ENCODE measurements at places on chromosomes 16 and 17. TPM values are rescaled to one million over a fixed set of nuclear protein-coding genes. Genes with fewer than 3 reads are reported as not detected.
A peak's percentile ranks its signal among the peaks of the same experiment; 100 is the strongest.

- DNase-seq: no peak
Observed at GRCh38 chr16:7206469-7206868, 126.2 kb upstream of the RBFOX1 start.

- DNase-seq: no peak
Observed at GRCh38 chr16:30603945-30604315, 6.3 kb downstream of the ZNF689 start.

- no peak for DNase-seq
Observed at GRCh38 chr16:16578701-16579100, 199.8 kb downstream of the NPIPA7 start.

GRCh38 chr17:80408872-80409271 is 6.1 kb upstream of the ENDOV start:
- no peak for DNase-seq

- DNase-seq: no peak
Observed at GRCh38 chr16:66337463-66338188, 28.9 kb upstream of the CDH5 start.

- DNase-seq: no peak
Observed at GRCh38 chr16:50617646-50618184, 63.4 kb downstream of the SNX20 start.

Gene CLEC10A
- total RNA-seq: not detected

Gene GPR142
- 0.28 TPM for total RNA-seq

Gene SPECC1
- total RNA-seq: 6.4 TPM

- DNase-seq: no peak
Observed at GRCh38 chr17:44002141-44002848, 2.1 kb upstream of the NAGS start.

Gene JPH3
- not detected for total RNA-seq

GRCh38 chr17:63381101-63381729 is 64.9 kb downstream of the CYB561 start:
- DNase-seq: no peak

- peak; percentile 78 for DNase-seq
Observed at GRCh38 chr17:78113804-78114785, 14.5 kb downstream of the TMC6 start.

Gene OTOA
- total RNA-seq: not detected

Gene OR1A1
- total RNA-seq: not detected

DNA sequence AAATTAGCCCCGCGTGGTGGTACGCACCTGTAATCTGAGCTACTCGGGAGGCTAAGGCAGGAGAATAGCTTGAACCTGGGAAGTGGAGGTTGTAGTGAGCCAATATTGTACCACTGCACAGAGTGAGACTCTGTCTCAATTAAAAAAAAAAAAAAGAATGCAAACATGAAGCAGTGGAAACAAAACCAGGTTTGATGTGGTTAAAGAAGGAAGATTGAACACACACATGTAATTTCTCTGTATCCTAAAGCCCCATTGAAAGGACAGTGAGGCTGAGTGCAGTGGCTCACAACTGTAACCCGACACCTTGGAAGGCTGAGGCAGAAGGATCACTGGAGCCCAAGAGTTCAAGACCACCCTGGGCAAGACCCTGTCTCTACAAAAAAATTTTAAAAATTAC is 26.5 kb upstream of the SBK1 start:
- no peak for DNase-seq

Gene DOC2B
- 0.98 TPM for total RNA-seq

DNA sequence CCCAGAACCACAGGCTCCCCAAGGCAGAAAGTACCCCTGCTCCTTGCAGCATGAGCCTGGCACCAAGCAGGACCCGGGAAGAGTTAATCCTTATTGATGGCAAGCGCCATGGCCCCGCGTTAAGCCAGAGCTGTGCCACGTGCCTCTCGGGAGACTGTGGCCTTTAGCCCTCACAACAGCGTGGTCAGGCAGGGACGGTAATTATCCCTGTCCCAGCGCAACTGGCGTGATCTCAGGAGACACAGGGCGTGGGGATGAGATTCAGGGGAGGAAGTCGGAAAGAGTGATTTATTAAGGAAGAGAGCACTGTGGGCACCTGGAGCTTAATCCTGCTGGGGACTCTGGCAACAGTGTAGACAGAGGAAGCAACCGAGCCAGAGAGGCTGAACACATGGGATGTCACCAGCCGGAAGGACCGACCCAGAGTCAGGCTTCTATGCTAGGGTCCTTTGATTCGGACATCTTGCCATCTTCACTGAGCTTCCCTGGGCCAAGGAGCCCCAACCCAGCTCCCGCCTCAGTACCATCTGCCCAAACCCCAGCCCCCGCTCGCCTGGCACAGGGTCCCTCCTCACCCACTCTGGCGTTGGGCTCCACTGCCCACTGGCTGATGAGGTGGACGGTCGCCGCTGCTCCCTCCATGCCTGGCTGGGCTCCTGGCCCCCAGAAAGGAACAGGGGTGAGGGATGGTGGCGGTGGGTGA is 16.9 kb downstream of the OTOP3 start:
- no peak for DNase-seq

DNA sequence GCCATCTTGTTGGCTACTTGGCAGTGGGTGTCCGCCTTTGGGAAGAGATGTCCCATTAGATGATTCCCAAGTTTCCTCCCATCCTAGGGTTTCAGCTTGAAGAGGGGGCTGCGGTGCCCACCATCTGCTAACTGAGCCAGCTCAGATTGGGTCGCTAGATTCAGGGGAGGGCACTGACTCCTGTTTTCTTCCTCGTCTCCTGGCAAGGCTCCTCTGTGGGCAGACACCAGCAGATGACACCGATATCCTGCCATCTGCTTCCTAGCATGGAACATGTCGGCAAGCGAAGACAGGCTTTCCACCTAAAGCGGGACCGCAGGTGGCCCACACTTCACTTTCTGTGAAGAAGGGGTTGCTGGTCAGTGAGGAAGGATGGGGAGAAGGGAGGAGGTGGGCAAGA is 27.3 kb downstream of the C17orf75 start:
- no peak for DNase-seq

GRCh38 chr16:4746991-4747574 is 12.7 kb downstream of the DNAAF8 start:
- DNase-seq: no peak

- DNase-seq: no peak
Observed at GRCh38 chr17:76086384-76086783, 7.4 kb downstream of the ZACN start.

- no peak for DNase-seq
Observed at GRCh38 chr16:51328733-51329132, 177.7 kb upstream of the SALL1 start.

Data from activated CD4-positive, alpha-beta T cell treated with anti-CD3 and anti-CD28 coated beads, Interleukin-2, amount 10 ng/mL, durations not matched to agents 24 days and 14 days (primary cell).